ENCODE measurements at places on chromosomes 7 and 10.

- no peaks in the 10 kb centered on the region for H3K27me3 ChIP-seq
- DNase-seq: peak; percentile 65
- H3K36me3 ChIP-seq: no peaks in the 10 kb centered on the region
- H3K4me1 ChIP-seq: peaks cover 14% of the 10 kb centered on the region
Measured at GRCh38 chr10:119296703-119297102, 89.3 kb downstream of the GRK5 start.

- H3K27ac ChIP-seq: no peak overlapping the region
- DNase-seq: no peak
- H3K4me3 ChIP-seq: no peak overlapping the region
- no peaks in the 10 kb centered on the region for H3K27me3 ChIP-seq
- H3K36me3 ChIP-seq: no peaks in the 10 kb centered on the region
Measured at GRCh38 chr10:25797888-25798429, 136.1 kb upstream of the MYO3A start.

- DNase-seq: no peak
- peaks cover 36% of the 10 kb centered on the region for H3K4me1 ChIP-seq
- no peak overlapping the region for H3K4me3 ChIP-seq
- H3K27me3 ChIP-seq: no peaks in the 10 kb centered on the region
- no peak overlapping the region for H3K27ac ChIP-seq
Measured at GRCh38 chr7:45001826-45002225, 1.8 kb downstream of the CCM2 start.

DNA sequence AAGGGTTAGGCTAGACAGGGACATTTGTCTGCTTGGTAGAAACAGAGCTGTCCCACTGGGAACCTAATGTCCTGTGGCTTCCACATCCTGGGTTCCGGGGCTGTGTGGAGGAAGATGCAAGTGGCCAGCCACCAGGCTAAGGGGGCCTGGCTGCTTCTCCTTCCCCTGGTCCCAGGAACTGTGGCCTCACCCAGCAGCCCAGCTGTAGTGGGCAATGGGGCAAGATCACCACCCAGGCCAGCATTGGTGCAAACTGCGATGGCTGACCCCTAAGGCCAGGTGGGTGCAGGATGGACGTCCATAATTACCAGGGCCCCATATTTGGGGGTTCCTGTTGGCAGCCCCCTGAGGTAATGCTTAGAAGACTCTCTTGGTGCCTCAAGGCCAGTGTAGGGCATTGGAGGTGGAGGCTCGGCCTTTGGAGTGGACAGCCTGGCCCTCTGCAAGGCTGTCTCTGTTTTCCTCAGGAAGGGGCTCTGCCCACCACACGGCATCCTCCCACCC lies 226.7 kb downstream of the TCF7L2 start:
- peaks cover 4% of the 10 kb centered on the region for H3K4me1 ChIP-seq
- H3K27ac ChIP-seq: peak overlapping the region; percentile 55
- DNase-seq: no peak
- H3K27me3 ChIP-seq: no peaks in the 10 kb centered on the region
- no peaks in the 10 kb centered on the region for H3K36me3 ChIP-seq
- H3K4me3 ChIP-seq: no peak overlapping the region

DNA sequence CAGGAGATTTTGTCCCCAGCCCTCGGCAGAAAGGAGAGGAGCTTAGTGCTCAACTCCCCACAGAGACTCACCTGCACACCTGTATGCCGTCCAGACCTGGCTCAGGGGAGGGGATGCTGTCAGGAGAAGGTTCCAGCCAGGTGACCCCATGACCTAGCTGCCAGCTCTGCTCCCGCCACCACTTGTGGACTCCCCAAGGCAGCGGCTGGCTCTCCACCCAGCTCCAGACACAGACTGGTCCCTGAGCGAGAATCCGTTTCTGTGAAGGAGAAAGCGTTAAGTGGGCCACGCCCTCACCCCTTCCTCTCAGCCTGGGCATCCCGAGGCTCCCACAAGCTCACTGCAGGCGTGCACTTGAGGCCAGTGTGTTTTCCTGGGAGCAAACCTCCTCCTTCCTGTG lies 76.4 kb downstream of the RGS10 start:
- H3K36me3 ChIP-seq: no peaks in the 10 kb centered on the region
- H3K4me3 ChIP-seq: no peak overlapping the region
- no peaks in the 10 kb centered on the region for H3K4me1 ChIP-seq
- H3K27me3 ChIP-seq: no peaks in the 10 kb centered on the region
- no peak for DNase-seq

- H3K4me3 ChIP-seq: no peak overlapping the region
- no peak for DNase-seq
- H3K27ac ChIP-seq: no peak overlapping the region
- no peaks in the 10 kb centered on the region for H3K27me3 ChIP-seq
Measured at GRCh38 chr10:115084277-115084850, 8.8 kb upstream of the ATRNL1 start.

DNA sequence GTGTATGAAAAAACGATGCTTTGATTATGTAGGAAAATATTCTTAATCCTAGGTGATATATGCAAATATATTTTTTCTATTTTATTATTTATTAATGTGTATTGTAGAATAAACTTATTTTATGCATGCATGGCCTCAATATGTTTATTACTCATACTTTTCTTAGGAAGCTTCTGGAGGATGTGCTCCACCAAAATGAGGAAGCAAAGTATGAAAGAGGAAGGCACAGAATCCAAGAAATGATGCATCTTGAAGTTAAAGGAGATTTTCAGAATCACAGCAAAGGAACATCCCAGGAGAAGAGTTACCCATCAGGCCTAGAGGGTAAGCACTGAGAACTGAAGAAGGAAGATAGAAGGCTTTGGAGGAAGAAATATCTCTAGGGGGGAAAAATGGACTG lies 35.0 kb upstream of the MRPS16 start:
- no peaks in the 10 kb centered on the region for H3K4me1 ChIP-seq
- DNase-seq: no peak
- no peaks in the 10 kb centered on the region for H3K36me3 ChIP-seq

Measured in heart right ventricle (tissue), 16 donors.